ENCODE measurements at places on chromosomes 3 and 15.

GRCh38 chr3:66172394-66172793 is 48.4 kb upstream of the SLC25A26 start:
- DNase-seq, result no peak

DNA sequence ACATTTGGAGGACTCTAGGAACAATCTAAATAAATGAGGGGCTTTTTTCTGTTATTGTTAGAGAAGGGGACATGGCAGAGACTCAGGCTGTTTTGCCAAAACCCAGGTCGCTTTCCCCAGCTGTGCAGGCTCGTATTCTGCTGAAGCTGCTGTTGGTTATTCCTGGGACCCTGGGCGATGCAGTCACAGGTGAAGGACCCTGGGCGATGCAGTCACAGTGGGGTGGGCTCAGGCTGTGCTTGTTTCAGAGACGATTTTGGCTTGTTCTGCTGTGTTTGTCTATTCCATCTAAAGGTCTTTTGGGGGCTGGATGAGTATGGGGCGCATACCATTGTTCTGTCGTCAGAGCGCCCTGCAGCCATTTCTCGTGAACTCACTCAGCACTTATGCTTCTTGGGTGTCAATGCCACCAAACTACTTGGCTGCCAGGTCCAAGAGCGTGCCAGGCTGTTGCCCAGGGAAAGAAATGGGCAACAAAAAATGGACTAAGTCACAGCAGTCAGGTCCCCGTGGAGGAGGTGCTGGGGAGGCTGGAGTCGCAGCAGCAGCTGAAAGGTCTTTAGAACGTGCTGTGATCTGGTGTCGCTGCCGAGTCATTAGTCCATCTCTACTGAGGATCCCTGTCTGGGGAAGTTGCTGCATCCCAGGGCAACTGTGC is 151.4 kb downstream of the CHDH start:
- no peak for DNase-seq

GRCh38 chr15:101170568-101171350 is 81.1 kb downstream of the CHSY1 start:
- no peak for DNase-seq

GRCh38 chr3:159560214-159560979 is 428.2 kb upstream of the IL12A start:
- DNase-seq, result no peak
